Stimulated activated CD8-positive, alpha-beta memory T cell treated with anti-CD3 and anti-CD28 coated beads, Interleukin-4, amount 100 ng/mL, for 48 hours (primary cell): ENCODE measurements at places on chromosomes 5 and 9.

DNA sequence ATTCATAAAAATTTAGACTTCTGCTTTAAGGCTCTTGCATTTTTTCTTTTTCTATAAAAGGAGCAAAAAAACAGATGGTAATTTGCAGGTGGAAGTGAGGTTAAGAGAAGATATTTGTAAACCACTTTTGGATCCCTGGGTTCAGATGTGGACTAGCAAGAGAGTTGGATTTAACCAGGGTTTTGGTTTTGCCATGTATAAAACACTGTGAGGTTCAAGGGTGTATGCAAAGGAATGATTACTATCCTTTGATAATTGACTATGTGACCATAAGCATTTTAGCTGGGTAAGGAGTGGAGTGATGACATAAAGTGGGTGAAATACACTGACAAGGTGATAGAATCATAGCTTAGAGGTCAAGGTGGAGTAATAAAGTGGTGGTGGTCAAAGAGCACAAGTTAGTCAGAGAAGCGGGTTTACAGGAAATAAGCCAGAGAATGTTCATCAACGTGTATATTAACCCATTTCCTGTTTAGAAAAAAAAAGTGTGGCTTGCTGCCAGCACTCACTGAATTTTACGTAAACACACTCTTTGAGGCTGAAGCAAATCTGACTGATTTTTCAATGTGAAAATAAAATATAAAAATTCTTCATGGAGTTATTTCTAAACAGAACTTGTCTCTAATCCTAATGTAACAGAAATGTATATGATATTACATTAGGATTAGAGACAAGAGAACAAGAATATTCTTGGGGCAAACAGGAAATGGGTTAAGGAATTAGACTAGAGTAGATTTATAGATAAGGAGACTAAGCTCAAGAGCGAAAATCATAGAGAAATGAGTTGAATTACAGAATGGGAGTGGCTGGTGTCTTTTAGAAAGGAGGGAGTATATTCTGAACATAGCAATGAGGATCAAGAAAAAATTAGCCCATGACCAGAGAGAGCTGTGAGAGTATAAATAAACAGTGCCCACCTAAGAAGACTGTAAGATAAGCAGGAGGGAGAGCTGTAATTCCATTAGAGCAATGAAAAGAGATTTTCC lies 74.5 kb downstream of the CDKN2A start:
- DNase-seq = no peak

DNA sequence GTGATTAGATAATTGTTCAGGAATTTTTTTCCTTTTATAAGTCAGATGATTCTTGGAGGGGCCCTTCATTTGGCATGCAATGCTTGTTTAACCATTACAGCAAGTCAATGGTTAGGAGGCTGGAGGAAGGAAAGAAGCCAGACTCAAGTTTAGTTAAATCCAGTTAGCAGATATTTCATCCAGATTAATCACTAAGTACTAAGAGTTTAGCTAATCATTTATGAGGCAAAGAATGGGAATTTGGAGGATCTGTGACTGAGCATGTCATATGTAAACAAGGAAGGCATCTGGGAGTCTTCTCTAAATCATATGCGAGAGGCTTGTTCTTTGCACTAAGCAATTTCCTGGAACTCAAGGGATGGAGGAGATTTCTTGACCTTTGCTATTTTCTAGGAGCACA lies 145.3 kb upstream of the SGCD start:
- DNase-seq = no peak

DNA sequence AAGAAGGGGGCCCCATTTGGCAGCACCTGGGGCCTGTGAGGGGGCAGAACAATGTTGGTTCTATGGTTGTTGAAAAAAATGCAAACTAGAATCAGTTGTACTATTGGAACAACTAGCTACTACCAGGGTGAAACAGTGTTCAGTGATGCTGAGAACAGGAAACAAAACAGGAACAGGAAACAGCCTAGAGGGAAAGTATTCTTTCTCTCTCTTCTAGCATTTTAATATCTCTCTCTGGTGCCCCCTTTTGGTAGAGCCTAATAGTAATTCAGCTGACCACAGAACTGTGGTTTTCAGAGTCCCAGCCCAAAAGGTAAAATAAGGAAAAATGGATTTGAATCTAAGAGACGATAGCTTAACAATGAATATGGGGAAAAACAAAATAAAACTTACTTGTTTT lies 138.0 kb upstream of the KCNN2 start:
- DNase-seq = no peak

GRCh38 chr5:154647114-154647760 lies 107.9 kb upstream of the LARP1 start:
- DNase-seq = peak; percentile 55

DNA sequence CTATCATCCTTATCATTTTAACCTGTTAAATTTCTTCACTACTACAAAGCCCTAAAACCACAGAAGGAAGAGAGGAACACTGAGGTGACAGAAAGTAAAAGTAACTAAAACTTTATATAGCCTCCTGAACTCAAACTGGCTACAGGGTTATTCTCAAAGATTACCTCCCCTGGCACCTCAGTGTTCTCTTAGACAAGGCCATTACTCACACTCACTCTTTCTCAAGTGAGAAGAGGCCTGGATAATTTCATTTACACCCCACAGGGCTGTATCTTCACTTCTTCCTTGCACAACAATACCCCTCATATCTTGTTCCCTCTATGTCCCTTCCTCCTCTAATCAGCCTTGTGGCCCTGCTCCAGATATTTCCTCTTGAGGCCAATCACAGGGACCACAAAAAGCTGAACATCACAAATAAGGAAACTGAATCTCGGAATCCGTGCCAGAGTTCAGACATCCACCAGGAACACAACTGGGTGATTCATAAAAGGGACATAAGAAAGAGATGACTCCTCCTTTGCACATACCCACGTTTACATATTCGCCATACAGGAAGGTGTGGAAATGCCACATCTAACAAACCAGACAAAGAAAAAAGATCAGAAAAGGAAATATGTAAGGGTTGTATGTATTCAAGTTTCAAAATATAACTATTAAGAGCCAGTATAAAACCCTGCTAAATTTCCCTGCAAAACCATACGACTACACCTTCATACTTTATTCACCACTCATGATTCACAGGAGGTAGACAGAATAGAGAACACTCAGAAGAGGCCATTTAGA lies 1.7 kb upstream of the KLHL3 start:
- DNase-seq = peak; percentile 30

GRCh38 chr5:127031147-127031862 lies 947 bp upstream of the MARCHF3 start:
- peak; percentile 25 for DNase-seq

- DNase-seq = no peak
These were observed 2125.4 kb upstream of the WWC1 start for GRCh38 chr5:166166071-166166470.
